ENCODE measurements at places on chromosomes 2 and 18. TPM values are rescaled to one million over a fixed set of nuclear protein-coding genes. Genes with fewer than 3 reads are reported as not detected.

PROM2 gene
- 55.6 TPM for polyA plus RNA-seq

COQ10B gene
- polyA plus RNA-seq, result 31.2 TPM

PDE1A gene
- polyA plus RNA-seq, result 40.4 TPM

L3MBTL4 gene
- polyA plus RNA-seq, result 3.9 TPM

MRPL30 gene
- 31.2 TPM for polyA plus RNA-seq

TUBA4B gene
- 15.4 TPM for polyA plus RNA-seq

GPR45 gene
- polyA plus RNA-seq, result not detected

CRYGB gene
- polyA plus RNA-seq, result not detected

GALM gene
- polyA plus RNA-seq, result 79.9 TPM

SERPINE2 gene
- 29.2 TPM for polyA plus RNA-seq

RPIA gene
- 15.7 TPM for polyA plus RNA-seq

GCKR gene
- not detected for polyA plus RNA-seq

SLC19A3 gene
- polyA plus RNA-seq, result 8.3 TPM

COLEC12 gene
- 1.3 TPM for polyA plus RNA-seq

ABCG8 gene
- polyA plus RNA-seq, result 0.09 TPM

POLE4 gene
- 122 TPM for polyA plus RNA-seq

EVX2 gene
- polyA plus RNA-seq, result not detected

CRYBA2 gene
- not detected for polyA plus RNA-seq

CD207 gene
- polyA plus RNA-seq, result not detected

MPHOSPH10 gene
- polyA plus RNA-seq, result 14.6 TPM

ADCYAP1 gene
- polyA plus RNA-seq, result 1.8 TPM

NLRC4 gene
- polyA plus RNA-seq, result 0.49 TPM

MYL1 gene
- not detected for polyA plus RNA-seq

SLC23A3 gene
- 10.9 TPM for polyA plus RNA-seq

ALKAL2 gene
- polyA plus RNA-seq, result 8.0 TPM

UGT1A1 gene
- 3.6 TPM for polyA plus RNA-seq

GALNT13 gene
- not detected for polyA plus RNA-seq

VWA3B gene
- polyA plus RNA-seq, result not detected

PAX3 gene
- not detected for polyA plus RNA-seq

SERPINB8 gene
- 1.9 TPM for polyA plus RNA-seq

ZBTB7C gene
- polyA plus RNA-seq, result 1.8 TPM
